Suprapubic skin (tissue), 4 donors: ENCODE measurements at places on chromosomes 5 and 9.
A peak's percentile ranks its signal among the peaks of the same experiment; 100 is the strongest.

- DNase-seq: no peak
Observed at GRCh38 chr9:126145887-126146253, 180.8 kb upstream of the MVB12B start.

DNA sequence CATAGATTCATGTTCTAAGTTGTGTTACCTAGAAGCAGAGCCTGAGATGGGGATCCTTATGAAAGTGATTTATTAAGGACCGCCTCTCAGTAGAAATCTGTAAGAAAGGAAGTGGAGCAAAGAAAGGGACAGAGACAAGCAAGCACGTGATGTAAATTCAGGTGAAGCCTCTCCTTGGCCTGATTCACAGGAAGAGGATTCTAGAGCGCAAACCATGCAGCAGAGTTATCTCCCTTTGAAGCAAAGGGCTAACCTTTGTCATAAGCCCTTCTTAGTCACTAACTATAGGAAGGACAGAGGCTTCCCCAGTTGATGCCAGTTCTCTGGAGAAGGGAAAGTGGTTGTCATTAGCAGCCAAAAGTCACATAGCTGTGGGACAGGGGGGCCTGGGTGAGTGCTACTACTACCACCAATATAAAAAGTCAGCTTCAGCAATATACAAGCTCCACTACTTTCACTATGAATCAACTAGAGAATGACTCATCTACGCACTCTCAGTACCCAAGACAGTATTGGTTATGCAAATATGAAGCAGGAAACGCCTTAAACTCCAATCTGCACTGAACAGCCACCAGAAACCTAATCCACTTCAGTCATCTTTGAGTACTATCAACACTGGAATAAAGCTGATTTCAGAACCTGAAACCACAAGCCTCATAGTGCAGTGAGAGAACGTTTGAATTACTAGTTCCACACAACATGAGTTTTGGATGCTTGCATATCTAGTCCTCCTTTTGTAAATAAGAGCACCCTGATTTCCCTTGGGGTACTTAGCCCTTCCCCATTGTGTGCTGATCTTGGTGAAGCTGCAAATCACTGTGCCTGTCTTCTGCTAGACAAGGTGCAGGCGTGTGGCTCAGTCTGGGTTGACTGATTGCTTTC is 162.7 kb downstream of the ZNF608 start:
- DNase-seq: no peak

GRCh38 chr5:75524591-75524990 is 12.9 kb downstream of the POLK start:
- DNase-seq: no peak

DNA sequence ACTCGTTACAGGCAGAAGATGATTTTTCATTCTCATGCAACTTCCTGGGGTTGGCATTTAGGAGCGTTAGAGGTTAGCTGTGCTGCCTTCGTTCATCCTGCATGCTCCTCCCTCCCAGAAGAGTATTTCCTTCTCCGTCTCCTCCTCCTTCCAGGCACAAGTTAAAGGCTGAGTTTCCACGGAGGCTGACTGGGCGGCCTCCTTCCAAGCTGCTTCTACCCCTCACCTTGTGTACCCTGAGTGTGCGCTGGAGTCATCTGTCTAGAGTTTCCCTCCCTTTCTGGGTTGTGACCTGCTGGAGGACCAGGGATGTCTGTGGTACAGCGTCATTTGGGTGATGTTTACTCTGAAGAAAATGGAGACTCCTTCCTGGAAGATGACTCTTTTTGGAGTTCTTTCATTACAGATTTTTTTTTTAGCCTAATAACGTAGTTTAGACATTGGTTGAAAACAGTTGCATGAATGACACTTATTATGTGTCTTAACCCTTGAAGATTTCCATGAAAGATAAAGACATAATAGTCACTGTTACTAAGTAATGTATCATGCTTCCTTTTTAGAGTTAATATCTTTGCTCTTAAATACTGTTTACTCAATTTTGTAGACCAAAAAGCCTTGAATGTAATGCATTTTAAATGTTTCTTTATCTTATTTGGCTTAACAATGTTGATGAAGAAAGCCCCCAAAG is 146.9 kb downstream of the TENT4A start:
- no peak for DNase-seq

DNA sequence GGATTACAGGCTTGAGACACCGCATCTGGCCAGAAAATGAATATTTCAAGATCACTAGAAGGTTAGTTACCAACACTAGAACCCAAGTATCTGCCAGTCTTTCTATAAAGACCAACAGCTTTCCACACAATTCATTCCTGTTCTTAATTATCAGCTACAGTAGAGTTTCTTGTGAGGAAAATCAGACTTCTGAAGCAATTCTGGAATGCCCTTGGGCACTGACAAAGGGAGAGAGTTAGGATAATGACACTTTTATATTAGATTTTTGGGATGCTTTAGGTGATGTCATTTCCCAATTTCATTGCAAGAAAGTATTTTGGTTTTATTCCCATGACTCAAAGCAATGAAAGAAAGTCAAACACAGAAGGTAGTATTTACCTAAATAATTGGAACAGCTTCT is 497.0 kb upstream of the TUSC1 start:
- DNase-seq: no peak

DNA sequence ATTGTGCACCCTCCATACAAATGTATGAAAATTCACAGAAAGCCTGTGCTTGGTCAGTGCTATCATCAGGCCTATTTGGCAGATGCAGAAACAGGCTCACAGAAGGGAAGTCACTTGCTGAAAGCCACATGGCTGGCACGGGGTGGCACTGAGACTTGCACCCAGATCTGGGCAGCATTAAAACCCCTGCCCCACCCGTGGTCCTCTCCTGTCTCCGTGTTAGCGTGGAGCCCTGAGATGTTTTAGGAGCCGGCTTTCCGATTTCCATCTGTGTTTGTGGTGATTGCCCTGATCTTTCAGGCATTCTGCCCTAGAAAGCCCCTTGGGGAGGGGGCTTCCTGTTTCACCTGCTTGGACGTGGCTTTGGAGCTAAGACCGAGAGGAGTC is 102.2 kb upstream of the IER5L start:
- peak; percentile 33 for DNase-seq

DNA sequence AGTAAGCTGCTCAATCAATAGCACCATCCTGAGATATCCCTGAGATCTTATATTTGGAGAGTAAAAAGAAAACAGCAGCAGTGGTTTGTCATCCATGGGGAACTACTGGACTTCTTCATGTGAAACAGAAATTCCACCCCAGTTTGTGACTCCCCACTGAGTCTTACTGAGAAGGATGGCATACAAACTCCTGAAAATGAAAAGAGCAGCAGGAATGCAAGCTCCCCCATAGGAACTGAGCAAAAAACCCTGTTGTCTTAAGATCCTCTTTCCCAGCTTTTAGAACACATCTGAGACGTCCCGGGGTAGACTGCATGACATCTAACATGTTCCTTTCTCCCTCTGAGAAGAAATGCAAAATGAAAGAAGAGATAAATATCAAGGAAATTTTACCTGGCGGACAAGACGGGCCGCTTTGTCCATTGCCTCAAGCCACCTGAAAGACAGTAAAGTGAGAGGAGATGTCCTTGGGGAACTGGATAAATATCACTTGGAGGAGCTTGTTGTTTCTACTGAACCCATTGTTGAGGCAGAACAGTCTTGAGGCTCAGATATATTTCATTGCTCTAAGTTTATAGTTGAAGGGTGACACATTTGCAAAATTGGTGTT is 117.1 kb downstream of the NUDT12 start:
- DNase-seq: no peak

- no peak for DNase-seq
Observed at GRCh38 chr9:104805441-104805840, 41.5 kb downstream of the NIPSNAP3B start.

DNA sequence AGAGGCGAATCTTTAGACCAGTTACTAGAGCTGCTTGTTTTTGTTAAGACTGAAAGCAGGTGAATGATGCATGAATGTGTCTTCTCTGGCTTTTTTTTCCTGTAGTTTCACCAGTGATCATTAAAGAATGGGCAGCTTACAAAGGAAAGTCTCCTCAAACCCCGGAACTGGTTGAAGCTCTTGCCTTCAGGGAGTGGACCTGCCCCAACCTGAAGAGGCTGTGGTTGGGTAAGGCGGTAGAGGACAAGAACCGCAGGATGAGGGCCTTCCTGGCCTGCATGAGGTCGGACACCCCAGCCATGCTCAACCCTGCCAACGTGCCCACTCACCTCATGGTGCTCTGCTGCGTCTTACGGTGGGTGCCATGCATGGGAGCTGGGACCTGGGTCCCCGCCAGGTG is 33.3 kb upstream of the PHF2 start:
- DNase-seq: no peak

GRCh38 chr9:130609163-130609562 is 29.8 kb downstream of the FUBP3 start:
- DNase-seq: no peak

DNA sequence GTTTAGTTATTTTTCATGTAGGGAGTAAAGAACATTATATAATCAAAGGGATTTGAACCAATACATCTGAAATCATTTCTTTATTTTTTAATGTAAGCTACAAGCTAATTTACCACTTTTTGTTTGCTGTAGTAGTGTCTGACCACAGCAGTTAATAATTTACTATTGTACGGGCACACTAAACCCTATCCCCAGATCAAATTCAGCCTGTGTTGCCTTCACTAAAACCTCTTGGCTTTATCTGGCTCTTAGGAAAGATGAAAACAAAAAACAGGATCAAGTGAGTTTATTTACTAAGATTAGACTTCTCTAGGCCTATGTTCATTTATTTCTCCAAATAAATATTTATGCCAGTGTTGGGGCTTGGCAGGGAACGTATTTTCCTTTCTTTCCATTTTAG is 384.1 kb downstream of the EBF1 start:
- no peak for DNase-seq

DNA sequence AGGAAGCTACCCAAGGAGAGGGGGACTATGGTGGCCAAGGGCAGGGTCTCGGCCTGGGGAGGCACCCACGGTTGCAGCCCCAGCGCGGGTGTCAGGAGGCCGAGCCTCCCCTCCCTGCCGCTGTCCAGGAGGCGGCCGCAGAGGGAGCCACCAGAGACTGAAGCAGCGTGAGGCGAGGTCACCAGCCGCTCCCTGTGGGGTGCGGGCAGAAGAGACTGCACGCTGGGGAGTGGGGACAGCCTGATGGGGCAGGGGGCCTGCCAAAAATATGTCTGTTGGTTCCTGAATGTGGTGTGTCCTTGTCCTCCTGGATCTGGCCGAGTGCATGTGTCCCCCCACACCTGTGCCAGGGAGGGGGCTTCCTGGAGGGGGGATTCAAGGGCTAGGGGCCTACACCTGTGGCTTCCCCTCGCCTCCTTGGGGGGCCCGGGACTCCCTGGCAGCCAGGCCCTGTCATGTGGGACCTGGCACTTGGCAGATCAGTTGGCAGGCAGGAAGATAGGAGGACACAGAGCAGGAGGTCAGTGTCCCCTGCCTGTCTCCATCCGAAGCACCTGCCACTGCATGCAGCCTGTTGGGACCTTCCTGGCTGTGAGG is 131.2 kb downstream of the DAB2IP start:
- DNase-seq: no peak

GRCh38 chr5:136020383-136021015 is 8.3 kb upstream of the TGFBI start:
- no peak for DNase-seq

GRCh38 chr5:134964359-134965270 is 3.1 kb upstream of the CATSPER3 start:
- no peak for DNase-seq

- DNase-seq: no peak
Observed at GRCh38 chr5:175659546-175660253, 1.8 kb downstream of the HRH2 start.

DNA sequence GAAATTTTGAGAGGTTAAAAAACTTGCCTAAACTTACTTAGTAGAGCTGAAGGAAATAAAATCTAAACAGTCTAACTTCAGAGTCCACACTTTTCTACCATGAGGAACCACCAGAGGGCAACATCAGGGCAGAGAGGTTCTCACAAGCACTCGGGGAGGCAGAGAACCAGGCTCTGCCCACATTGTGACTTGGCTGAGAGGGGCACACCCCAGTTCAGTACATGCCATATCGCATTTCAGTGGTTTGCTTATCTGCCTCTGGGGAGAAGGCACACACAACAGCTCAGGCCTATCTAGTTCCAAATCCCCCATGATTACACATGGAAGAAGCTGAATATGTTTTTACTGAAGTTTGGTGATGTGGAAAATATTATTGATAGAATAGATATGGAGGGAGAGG is 49.2 kb downstream of the EQTN start:
- no peak for DNase-seq

DNA sequence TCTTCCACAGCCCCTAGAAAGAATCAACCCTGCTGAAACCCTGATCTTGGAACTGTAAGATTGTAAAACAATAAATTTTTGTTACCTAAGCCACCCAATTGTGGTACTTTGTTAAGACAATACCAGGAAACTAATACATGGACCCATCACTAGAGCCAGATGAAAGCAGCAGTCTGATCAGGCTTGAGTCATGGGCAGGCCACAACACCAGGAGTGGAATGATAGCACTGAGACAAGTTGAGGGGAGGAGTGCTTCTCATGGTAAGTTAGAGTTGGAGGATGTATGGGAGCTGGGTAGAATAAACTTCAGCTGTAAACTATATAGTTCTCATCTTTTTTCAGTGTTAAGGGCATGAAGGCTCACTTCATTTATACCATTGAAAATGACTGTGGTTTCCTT is 164.4 kb upstream of the OR13F1 start:
- no peak for DNase-seq

GRCh38 chr5:100175346-100175745 is 359.8 kb upstream of the FAM174A start:
- no peak for DNase-seq

- no peak for DNase-seq
Observed at GRCh38 chr5:137737349-137738131, 1.7 kb upstream of the KLHL3 start.

DNA sequence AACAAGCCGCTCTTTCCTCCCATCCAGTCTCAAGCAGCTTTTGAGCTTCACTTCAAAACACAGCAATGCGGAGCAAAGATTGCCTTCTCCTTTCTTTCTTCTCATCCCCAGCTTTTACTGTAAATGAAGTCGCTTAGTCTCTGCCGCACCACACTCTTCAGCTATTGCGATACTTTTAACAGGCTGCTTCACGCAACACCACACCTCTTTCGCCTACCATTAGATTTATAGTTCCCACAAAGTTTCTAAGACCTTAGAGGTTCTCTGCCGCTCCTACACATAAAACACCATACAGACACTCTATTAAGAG is 711 bp downstream of the PGGT1B start:
- DNase-seq: no peak

- no peak for DNase-seq
Observed at GRCh38 chr5:174397206-174397605, 327.2 kb upstream of the MSX2 start.

GRCh38 chr9:123940721-123941523 is 11.0 kb upstream of the DENND1A start:
- no peak for DNase-seq

DNA sequence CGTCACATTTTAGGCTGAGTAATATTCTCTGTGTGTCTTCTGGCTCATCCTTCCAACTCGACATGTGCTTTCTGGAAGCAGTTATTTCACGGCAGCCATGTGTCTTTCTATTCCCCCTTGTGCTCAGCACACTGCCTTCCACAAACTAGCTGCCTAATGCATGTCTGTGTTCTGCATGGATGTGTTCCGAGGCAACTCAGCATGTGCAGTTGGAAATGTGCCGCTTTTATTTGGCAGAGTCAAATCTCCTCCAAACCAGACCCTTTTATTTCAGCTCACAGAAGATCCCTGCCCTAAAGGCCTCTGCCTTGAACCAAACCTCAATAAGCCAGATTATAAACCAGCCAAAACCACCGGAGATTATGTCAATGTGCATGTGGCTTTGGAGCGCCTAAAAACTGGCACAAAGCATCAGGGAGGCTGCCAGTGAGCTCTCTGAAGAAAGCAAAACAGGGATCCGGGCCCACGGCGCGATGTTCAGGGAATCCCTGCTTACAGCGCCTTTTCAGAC is 360.2 kb downstream of the DEPDC1B start:
- no peak for DNase-seq
